Activated CD4-positive, alpha-beta memory T cell treated with anti-CD3 and anti-CD28 coated beads for 36 hours (primary cell): ENCODE measurements at places on chromosomes 3 and 15. TPM values are rescaled to one million over a fixed set of nuclear protein-coding genes. Genes with fewer than 3 reads are reported as not detected.
A peak's percentile ranks its signal among the peaks of the same experiment; 100 is the strongest.

DNA sequence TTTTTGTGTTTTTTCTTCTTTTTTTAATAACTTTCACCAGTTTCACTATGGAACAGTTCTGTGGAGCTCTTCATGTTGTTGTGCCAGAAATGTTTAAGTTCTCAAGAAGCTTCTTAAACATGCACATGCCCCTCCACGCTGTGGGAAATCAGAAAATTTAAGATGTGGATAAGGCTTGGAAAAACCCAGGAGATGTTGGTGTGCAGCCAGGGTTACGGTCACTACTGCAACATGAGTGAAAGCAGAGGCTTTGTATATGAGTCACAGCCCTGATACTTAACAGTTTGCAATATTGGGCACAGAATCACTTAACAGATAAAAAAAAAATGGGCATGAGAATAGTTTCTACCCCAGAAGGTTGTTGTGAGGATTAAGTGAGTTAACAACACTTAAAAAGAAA lies 399.9 kb downstream of the LRTM1 start:
- no peaks in the 10 kb centered on the region for H3K36me3 ChIP-seq
- no peak for DNase-seq
- H3K4me3 ChIP-seq = no peak overlapping the region
- H3K27me3 ChIP-seq = no peaks in the 10 kb centered on the region

GRCh38 chr3:86245360-86245759 lies 745.6 kb downstream of the VGLL3 start:
- no peaks in the 10 kb centered on the region for H3K27me3 ChIP-seq
- H3K36me3 ChIP-seq = no peaks in the 10 kb centered on the region
- H3K4me1 ChIP-seq = no peaks in the 10 kb centered on the region

The AADAC gene
- total RNA-seq = not detected

GRCh38 chr15:41936649-41937567 lies 35.4 kb downstream of the EHD4 start:
- peak; percentile 94 for DNase-seq
- H3K27me3 ChIP-seq = no peaks in the 10 kb centered on the region
- peak overlapping the region; percentile 98 for H3K27ac ChIP-seq
- peak overlapping the region; percentile 68 for H3K4me3 ChIP-seq
- peaks cover 18% of the 10 kb centered on the region for H3K36me3 ChIP-seq

The ASB14 gene
- not detected for total RNA-seq

GRCh38 chr3:29255854-29256696 lies 24.8 kb upstream of the RBMS3 start:
- H3K27ac ChIP-seq = no peak overlapping the region
- no peak overlapping the region for H3K4me3 ChIP-seq
- H3K27me3 ChIP-seq = no peaks in the 10 kb centered on the region
- H3K36me3 ChIP-seq = no peaks in the 10 kb centered on the region

The CACNA2D3 gene
- not detected for total RNA-seq

- H3K36me3 ChIP-seq = no peaks in the 10 kb centered on the region
- DNase-seq = peak; percentile 64
- no peak overlapping the region for H3K4me3 ChIP-seq
- H3K27ac ChIP-seq = no peak overlapping the region
- peaks cover 14% of the 10 kb centered on the region for H3K27me3 ChIP-seq
Measured at GRCh38 chr15:74977599-74977998, 17.8 kb upstream of the SCAMP5 start.

DNA sequence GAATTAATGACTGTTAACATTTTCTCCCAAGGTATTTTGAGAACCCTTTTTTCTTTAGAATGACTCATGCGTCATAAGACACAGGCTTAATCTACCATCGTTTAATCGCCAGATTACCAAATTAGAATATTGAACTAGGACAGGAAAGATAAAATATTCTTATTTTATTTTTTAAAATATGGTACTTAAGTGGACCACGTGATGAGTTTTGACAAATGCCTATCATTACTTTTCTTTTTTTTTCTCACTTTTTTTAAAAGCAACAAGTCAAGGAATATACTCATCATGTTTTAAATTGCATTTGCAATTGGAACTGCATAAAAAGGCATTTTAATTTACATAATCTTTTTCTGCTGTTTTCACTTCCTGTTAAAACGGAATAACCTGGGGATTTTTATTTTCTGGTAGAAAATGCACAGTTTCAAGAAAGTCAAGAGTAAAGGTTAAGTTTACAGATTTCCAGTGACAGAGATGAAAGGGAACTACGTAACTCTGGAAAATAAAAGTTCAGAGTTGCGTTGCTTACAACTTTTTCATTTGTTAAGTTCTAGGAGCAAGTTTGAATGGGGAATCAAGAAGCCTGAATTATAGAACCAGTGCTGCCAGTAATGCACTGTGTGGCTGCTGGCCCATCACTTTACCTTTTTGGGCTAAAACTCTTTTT lies 23.6 kb downstream of the SIAH2 start:
- H3K27me3 ChIP-seq = no peaks in the 10 kb centered on the region
- peak overlapping the region; percentile 56 for H3K4me3 ChIP-seq
- DNase-seq = no peak
- peaks cover 31% of the 10 kb centered on the region for H3K36me3 ChIP-seq

- no peaks in the 10 kb centered on the region for H3K27me3 ChIP-seq
- H3K36me3 ChIP-seq = no peaks in the 10 kb centered on the region
- no peak within 1 kb of the TSS for H3K27ac ChIP-seq
- H3K4me3 ChIP-seq = no peak within 1 kb of the TSS
Measured at GRCh38 chr15:78092261-78093041, at the start of gene SH2D7. SH2D7 (plus strand) TSS chr15:78092561; CDS start chr15:78092585, 24 bp downstream.

DNA sequence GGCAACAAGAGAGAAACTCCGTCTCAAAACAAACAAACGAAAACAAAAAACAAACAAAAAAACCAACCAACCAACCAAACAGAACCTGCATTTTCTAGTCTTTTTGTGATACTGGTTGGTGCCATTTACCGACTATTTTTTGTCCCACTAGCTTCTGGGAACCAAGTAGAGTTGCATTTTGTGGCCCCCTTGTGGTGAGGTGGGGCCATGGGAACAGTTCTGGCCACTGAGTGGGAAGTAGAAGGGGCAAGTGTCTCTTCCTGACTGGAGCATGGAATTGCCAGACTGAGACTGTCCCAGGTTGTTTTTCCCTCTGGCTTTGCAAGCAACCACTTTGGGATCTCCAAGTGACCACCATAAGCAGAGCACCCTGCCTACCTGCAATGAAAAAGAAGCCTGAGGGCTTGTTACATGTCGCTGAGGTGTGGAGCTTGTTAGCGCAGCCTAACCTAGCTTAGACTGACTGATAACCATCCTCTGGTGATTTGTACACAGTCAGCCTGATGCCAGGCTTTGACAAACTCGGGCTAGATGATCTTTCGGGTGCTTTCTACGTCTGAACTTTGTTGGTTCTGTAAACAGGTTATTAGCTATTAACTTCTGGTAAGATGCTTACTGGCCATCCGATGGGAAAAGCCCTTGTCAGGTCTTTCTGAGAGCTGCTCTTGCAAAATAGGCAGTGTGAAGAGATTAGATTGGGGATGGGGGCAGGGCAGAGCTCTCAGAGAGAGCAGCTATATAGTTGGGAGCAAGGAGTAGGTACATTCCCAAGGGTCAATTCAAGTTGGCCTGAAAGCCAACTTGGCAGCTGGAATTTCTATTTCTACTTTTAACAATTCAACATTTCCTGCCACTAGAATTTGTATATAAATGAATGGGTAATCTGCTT lies 172.2 kb downstream of the SSR3 start:
- no peaks in the 10 kb centered on the region for H3K36me3 ChIP-seq
- H3K4me3 ChIP-seq = no peak overlapping the region
- H3K27me3 ChIP-seq = no peaks in the 10 kb centered on the region
- H3K4me1 ChIP-seq = no peaks in the 10 kb centered on the region

The TTC21A gene
- total RNA-seq = 1.7 TPM

DNA sequence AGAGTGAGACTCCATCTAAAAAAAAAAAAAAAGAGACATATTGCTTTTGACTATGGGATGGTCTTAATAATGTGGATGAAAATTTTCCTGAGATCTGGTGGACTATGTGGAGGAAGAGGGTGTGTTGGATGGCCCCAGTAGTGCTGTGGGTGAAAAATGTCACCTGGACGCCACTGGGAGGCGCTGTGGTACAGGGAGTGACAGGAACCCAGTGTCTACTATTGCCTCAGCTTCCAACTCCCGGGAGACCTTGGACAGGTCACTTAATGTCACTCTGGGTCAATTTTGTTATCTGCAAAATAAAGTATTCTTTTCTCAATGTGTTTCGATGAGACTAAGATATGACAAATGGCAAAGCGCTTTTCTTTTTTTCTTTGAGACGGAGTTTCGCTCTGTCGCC lies 27.7 kb upstream of the DCP1A start:
- peaks cover 1% of the 10 kb centered on the region for H3K36me3 ChIP-seq
- peaks cover 22% of the 10 kb centered on the region for H3K27me3 ChIP-seq
- H3K4me1 ChIP-seq = no peaks in the 10 kb centered on the region

DNA sequence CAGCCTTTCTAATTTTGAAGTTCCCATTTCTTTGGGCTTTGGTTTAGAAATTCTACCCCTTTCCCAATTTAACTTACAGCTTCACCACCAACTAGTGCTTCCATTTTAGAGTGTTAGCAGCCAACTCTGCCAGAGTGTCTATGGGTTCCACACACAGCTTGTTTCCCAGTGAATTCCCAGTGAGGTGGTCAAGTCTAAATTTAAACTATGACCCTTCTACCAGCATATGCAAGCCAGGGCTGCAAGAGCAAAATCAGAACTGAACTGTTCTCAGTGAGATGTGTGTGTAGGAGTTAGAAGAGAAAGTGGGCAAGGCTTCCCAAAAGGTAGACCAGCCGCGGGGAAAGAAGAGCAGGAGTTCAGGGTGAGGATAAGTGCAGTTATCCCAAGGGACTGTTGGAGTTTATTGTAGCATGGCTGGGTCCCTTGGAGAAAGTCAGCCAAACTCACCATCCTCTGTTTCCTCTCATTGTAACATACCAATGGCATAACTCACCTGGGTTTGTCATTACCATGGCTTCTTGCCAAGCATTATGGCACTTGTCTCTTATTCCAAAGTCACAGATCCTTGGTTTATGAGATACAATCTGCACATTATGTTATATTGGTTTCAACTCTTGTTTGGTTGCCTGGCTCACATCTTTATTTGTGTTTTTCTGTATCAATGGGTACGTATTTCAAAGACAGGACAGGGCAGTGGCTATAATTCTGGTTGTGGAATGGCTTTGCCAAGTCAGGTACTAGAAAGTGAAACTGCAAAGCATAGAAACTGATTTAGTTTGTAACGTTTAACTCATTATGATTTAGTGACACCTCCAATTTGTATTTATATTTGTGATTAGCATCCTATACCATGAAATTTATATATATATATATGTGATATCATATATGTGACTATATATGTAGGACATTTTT lies 130.2 kb upstream of the UMPS start:
- no peaks in the 10 kb centered on the region for H3K4me1 ChIP-seq
- no peaks in the 10 kb centered on the region for H3K36me3 ChIP-seq
- no peak for DNase-seq
- H3K27me3 ChIP-seq = no peaks in the 10 kb centered on the region
- H3K27ac ChIP-seq = no peak overlapping the region

- H3K27ac ChIP-seq = no peak overlapping the region
- DNase-seq = no peak
- H3K27me3 ChIP-seq = no peaks in the 10 kb centered on the region
- H3K36me3 ChIP-seq = no peaks in the 10 kb centered on the region
Measured at GRCh38 chr3:100781301-100781700, 72.0 kb downstream of the TFG start.

The TM4SF1 gene
- 0.83 TPM for total RNA-seq

DNA sequence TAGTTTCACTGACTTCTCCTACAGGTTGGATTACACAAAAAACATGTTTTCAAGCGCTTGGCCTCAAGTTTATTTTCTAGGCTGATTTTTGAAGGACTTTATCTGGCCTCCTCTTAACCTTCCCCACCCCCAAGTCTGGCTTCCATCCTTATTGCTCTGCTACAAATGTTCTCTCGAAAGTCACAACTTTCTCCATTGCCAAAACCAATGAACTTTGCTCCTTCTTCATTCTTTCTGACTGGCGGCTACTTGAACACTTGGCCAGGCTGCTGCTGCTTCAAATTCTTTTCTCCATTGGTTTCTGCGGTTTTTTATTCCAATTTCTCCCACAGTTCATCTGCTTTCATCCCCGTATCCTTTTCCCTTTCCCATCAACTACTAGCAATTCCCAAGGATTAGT lies 106.6 kb downstream of the TOP2B start:
- H3K4me1 ChIP-seq = no peaks in the 10 kb centered on the region
- H3K36me3 ChIP-seq = no peaks in the 10 kb centered on the region
- DNase-seq = no peak
- no peak overlapping the region for H3K27ac ChIP-seq

The C2CD4A gene
- total RNA-seq = 2.3 TPM

- H3K27me3 ChIP-seq = peaks cover 1% of the 10 kb centered on the region
- no peak overlapping the region for H3K4me3 ChIP-seq
- no peaks in the 10 kb centered on the region for H3K36me3 ChIP-seq
- no peak overlapping the region for H3K27ac ChIP-seq
Measured at GRCh38 chr3:142850395-142851023, 38.4 kb downstream of the PCOLCE2 start.

DNA sequence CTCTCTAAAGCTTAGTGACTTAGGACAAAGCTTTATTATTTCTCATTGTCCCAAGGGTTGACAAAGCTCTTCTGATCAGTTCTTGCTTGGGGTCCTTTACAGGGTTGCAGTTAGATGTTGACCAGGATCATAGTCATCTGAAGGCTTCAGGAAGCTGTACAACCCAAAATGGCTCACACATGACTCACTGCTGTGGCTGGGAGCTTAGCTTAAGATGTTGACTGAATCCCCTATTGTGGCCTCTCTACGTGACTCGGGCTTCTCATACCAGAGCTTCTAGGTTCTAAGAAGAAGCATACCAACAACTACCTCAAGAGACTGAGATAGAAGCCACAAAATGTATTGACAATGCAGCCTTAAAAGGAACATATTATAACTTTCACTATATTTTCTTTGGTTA lies 569.6 kb upstream of the ROBO2 start:
- no peaks in the 10 kb centered on the region for H3K4me1 ChIP-seq
- H3K27me3 ChIP-seq = no peaks in the 10 kb centered on the region
- no peak overlapping the region for H3K27ac ChIP-seq
- H3K4me3 ChIP-seq = no peak overlapping the region

DNA sequence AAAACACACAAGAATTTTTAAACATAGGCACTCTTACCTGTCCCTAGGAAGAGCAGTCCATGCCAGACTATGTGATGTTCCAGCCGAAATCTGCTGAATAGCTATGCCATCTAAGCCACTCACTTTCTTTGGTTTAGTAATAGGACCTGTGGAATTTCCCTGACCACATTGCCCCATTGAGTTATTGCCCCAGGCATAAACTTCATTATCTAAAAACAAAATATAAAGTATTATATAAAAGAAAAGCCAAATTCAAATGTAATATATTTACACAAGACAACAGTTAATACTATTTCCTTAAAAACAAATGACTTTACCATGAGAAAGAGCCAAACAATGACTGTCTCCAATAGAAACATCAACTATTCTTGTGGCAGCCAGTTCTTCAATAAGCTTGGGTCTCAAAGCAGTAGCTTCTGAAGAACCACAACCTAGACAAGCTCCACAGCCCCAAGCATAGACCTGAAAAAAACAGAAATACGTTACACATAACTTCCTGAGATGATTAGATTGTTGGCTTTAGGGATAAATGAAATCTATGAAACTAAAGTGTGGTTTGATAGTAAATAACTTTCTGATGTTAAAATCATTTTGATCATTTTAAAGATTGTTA lies 84.3 kb downstream of the HERC1 start:
- no peaks in the 10 kb centered on the region for H3K27me3 ChIP-seq
- DNase-seq = no peak
- no peak overlapping the region for H3K27ac ChIP-seq

- peaks cover 38% of the 10 kb centered on the region for H3K36me3 ChIP-seq
- no peak overlapping the region for H3K4me3 ChIP-seq
- H3K27me3 ChIP-seq = no peaks in the 10 kb centered on the region
Measured at GRCh38 chr3:16399473-16399872, 114.0 kb downstream of the RFTN1 start.

- no peaks in the 10 kb centered on the region for H3K4me1 ChIP-seq
- H3K27me3 ChIP-seq = peaks cover 22% of the 10 kb centered on the region
- no peak for DNase-seq
Measured at GRCh38 chr15:69143756-69144436, 16.5 kb upstream of the GLCE start.
